Bone marrow (tissue), 2 donors: ENCODE measurements at places on chromosomes 12 and 14.

DNA sequence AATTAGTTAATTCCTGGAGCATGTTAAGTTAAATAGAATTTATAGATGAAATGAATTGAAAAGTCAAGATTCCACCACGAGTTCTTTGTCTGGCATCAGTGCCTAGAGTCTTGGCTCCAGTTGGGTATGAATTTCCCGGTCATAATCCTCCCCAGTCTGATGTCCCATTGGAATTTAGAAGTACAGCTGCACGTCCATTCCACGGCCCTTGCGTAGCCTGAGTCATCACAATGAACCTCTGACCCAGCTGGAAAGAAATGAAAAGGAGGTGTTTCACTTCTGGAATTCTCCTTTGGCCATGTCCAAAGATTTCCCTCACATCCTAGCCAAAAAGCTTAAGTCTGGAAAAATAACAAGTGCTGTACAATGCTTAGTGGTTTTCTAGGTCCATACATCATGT lies 122.7 kb downstream of the KICS2 start:
- DNase-seq, result no peak

DNA sequence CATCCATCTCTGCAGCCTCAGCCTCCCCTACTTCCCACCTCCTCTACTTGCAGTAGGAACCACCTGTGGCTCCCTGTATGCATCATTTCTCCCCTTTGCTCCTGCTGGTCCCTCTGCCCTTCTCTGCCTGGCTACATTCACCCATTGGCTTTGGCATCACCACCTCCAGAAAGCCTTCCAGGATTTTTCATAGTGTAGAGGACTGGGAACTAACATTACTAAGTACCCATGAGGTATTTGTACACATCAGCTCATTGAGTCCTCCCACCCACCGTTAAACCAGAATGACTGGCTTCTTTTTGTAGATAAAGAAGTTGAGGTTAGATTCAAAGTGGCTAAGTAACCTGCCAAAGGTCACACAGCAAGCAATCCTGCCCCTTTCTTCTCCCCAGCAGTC lies 17.1 kb downstream of the SYNE3 start:
- DNase-seq, result no peak

- no peak for DNase-seq
These were observed 42.9 kb downstream of the INSM2 start for GRCh38 chr14:35576856-35577255.

DNA sequence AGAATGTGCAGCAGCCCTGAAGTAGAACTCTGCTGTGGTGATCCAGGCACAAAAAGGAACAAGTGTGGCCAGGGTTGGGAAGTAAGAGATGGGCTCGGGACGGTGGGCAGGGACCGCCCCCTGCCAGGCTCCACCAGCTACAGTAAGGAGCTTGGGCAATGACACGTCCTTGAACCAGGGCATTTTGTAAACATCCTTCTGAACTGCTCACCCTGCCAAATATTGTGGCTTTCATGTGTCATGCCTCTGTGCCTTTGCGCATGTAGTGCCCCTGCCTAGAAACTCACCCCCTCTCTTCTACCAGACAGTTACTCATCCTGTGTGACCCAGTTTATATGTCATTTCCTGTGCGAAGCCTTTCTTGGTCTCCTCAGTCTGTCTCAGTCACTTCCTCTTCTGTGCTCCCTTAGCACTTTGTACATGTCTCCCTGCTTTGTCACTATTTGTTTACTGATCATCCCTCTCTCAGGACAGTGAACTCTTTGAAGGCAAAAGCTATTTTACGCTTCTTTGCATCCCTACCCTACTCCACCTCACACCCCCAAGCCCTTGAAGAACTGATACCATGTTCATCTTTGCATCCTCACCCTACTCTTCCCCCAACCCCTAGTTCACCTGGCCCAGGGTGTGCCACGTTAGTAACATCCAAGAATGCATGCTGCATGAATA lies 108.9 kb upstream of the PLEKHG7 start:
- peak; percentile 99 for DNase-seq

DNA sequence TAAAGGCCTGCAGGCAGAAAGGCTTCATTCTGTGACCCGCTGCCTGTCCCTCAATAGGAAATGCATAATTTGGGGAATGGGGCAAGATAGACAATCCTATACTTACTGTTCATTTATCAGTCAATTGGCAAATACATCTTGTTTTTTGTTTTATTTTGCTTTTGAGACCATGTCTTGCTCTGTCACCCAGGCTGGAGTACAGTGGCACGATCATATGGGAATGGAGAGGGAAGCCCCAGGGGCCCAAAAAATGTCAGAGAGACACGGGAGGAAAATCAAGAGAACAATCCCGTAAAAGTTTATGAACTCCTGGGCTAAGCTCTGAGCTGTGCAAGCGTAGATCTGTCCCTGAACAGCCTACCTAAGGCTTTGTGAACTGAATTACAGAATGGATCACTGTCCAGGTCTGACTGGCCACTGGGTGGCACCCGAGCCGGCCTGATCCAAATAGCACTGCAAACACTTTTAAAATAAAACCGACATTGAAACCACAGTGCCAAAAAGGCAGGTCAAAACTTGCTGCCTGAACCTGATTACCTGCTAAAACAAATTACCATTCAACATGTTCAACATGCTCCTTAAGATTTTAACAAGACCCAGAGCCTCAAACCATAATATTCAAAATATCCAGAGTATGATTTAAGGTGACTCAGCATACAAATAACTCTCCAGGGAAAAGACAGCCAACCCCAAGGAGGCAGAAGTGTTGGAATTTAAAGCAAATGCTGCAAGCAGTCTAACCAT lies 11.8 kb downstream of the COPS7A start:
- peak; percentile 11 for DNase-seq

DNA sequence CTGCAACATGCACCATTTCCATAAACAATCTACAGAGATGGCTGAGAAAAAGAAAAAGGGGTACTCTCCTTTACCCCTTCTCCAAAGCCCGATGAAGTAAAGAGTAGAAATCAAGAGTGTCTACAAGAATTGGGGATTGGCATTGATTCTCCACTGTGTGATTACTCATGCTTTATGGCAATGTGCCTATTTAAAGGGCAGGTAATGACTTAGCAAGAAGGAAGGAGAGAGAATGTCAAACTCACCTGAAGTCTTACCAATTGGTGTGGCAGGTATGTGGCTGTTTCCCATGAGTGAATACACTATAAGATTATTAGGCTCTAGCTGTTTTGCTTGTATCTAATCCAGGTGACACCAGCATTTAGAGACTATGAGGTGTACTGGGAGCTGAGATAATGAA lies 275.3 kb downstream of the CCER1 start:
- no peak for DNase-seq

- no peak for DNase-seq
These were observed 39.9 kb downstream of the TBC1D30 start for GRCh38 chr12:64864319-64864718.

- no peak for DNase-seq
These were observed 131.5 kb downstream of the GPR135 start for GRCh38 chr14:59333668-59334067.

GRCh38 chr12:27575762-27576118 lies 51.7 kb downstream of the PPFIBP1 start:
- peak; percentile 25 for DNase-seq

DNA sequence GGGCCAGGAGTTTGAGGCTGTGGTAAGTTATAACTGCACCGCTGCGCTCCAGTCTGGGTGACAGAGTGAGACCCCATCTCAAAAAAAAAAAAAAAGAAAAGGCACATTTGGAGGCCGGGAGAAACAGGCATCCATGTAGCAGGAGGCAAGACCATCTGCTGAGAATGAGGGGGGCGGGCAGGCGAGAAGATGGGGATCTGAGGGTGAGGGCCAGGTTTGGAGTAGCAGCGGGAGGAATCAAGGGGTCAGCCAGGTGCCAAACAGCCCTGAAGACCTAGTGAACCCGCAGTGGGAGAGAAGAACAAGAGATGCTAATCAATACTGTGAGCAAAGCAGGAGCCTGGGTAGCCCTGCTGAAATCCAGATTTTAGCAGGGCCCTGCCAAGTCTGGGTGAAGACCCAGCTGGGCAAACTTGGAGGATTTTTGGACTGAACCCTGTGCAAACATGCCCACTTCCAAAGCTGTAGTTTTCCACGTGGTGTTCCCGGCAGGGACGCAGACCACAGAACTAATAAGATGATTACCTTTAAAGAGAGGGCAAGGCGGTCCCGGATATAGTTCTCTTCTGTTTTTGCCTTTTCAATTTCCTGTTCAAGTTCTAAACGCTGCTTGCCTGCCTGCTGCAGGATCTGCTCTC lies 61.0 kb downstream of the NIN start:
- DNase-seq, result no peak

DNA sequence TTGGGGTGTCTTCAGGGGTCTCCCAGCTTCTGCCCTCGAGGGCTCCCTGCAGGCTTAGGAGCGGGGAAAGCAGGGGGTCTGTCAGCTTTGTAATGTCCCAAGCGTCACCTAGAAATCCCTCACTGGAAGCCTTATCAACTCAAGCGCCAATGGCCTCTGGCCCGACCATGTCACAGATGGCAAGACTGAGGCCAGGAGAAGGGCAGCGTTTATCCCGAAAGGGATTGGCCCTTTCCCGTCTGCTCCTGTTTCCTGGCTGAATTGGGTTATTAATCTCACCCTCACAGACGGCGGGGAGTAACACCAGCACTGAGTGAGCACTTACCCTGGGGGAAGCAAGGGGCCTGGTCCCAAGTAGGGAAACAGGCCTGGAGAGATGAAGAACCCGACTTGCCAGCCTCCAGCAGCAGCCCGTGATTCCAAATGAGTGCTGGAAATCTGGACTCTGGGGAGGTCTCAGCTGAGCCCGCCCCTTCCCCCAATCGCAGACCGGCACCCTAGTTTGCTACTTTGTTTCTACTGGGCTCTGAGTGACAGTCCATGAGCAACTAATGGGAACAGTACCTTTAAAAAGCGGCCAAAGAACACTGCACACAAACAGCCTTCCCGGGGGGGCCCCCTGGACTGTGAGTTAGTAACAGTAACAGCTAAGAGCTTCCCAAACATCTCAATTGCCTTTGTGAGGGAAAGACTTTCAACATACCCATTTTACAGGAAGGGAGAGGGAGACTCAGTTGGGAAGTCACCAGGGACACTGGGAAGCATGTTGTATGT lies 2.1 kb upstream of the NCOR2 start:
- no peak for DNase-seq

DNA sequence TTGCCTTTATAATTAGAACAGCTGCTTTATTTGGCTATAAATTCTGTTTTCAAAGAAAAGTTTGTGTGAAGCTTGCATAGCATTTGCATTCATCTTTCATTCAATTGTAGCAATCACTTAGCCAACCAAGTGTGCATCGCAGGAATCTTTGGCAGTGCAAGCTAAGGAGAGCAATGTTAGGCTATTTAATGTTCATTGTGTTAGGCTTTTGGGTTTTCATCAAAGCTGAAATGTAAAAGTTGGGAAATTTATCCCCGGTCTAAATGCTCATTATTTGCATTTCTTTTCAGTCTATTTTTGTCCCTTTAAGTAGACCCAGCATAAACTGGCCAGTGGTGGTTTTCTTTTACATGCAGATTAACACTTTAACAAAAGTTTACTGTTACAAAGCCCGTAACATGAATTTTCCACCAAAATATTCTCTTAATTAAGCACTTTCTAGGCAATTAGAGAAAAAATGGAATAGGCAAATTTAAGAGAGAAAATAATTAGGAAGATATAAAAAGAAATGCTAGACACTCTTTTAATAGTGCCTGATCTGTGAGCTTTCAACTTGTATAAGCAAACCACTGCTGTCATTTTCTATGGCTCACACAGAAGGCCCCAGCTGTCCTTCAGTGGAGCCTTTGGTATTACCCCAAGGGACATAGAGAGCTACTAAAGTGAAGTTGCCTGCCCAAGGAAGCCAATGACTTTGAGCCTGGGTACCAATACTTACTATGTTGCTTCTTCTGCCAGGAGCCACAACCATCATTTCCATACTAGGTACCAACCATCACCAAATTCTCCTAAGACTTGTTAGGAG lies 898.9 kb upstream of the SEL1L start:
- DNase-seq, result no peak

DNA sequence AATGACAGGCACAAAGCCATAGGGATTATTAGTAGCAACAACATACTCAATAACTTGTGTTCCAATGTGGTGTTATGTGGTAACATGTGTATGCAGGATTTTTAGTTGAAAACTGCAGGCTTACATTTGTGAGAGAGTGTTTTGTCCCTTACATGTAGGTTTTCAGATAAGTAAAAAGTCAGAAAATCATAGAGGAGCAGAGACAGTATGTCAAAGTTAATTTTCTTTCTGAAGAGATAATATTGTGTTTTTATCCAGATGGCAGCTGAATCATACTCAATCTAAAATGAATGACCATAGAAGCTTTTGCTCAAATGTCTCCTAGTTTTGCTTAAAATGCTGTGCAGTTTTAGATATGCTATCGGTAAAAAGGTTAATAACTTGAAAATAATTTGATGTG lies 277.0 kb downstream of the TRHDE start:
- no peak for DNase-seq

DNA sequence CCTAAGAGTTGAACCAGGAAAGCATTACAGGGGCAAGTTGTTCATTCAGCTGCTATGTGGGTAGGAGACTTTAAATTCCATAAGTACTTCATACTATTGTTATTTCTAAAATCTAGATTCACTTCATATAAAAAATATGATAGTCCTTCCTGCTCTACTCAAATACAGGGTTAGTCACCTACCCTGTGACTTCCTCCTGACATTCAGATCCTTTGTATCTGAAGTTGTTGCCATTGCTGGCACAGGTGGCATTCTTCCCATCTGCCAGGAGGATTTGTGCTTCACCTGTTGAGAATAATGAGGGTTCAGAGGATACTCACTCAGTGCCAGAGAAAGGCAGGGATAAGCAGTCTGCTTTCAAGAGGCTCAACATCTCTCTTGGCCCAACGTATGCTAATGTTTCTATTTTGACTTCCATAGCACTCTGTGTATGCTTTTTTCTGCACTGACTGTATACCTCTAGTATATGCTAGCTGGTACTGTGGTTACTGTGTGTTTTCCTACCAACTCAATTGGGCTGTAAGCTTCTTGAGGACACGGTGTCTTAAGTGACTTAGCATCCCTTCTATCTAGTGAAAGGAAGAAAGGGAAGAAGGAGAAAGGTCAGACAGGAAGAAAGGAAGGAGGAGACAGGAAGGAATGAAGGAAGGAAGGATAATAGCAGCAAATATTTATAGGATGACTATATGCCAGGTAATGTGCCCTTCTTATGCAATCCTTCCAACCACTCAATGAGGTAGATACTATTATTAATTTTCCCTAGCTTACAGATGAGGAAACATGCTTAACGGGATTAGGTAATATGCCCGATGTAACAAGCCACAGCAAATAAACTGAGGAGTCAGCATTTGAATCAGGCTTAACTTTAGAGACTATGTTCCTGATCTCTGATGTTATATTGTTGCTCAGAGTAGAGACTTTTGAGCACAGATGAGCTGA lies 38.5 kb upstream of the FGF6 start:
- DNase-seq, result no peak

DNA sequence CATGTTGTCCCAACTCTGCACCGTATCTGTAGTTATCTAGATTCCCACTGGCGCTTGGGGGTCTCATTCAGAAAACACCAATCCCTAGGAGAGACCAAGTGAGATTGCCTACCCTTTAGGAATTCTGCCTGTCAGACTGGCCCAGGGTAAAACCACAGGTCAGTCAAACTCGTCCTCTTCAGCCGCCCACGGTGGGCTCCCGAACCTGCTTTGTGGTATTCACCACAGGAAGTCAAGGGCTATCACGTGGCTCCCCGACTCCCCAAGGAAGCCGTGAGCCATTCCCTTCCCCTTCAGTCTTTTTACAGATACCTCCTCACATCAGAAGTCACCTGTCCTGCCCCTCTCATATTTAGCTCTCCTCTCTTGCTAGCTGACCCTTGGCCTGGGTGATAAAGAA lies 159.9 kb downstream of the EGLN3 start:
- DNase-seq, result no peak
